ENCODE measurements at places on chromosomes 7 and 10.

- DNase-seq = no peak
Observed at GRCh38 chr7:57305192-57305748, 144.7 kb upstream of the ZNF716 start.

DNA sequence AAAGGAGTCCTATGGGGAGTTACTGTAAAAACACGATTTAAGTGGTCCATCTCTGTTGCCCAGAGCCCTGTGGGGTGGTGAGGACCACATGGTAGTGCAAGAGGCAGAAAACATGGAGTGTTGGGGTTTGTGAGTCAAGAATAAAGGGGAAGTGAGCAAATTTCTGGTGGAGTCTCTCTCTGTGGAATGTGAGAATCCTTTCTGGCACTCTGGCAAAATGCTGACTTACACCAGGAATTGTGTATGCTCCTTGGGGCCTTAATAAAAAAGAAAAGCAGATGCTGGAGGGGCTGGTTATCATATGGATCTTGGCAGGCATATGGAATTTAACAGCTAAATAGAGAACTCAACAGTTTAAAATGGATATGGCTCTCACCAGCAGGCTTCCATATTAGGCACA lies 486.0 kb downstream of the TNS3 start:
- DNase-seq = no peak

- DNase-seq = no peak
Observed at GRCh38 chr7:130345136-130345535, 520 bp downstream of the CPA5 start.

DNA sequence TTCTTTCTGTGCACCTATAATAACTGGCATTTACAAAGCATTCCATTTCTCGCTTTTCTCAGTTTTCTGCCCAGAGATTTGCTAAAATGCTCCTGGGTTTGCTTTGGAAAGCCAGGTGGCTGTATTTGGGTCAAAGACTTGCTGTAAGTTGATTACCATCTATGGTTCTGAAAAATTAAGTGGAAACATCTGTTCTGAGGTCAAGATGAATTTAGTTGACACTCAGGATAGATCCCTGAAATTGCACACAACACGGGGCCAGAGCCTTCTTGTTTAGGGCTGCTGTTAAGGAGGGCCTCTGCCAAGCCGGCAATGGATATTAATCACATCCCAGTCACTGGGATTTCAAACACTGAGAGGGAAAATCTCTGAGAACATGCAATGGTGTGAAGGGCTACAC lies 111.6 kb upstream of the GLI3 start:
- no peak for DNase-seq

- DNase-seq = no peak
Observed at GRCh38 chr7:9645756-9646155, 1212.3 kb downstream of the NXPH1 start.

DNA sequence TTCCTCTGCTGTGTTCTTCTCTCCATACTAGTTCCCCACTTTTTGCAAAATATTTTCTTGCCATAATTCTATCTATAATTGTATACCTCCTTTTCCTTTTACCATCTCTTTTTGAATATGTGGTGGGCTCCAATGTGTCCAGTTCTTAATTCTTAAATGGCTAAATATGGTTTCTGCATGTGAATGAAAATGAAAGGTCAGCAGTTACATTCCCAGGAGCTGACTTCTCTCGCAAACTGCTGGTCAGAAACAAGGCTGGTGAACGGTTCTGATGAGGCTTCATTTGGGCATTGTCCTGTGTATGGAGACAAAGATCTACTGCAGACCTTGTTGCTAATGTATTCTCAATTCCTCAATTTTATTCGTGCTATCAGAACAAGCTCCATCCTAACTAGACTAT lies 309.2 kb downstream of the SNX13 start:
- no peak for DNase-seq

DNA sequence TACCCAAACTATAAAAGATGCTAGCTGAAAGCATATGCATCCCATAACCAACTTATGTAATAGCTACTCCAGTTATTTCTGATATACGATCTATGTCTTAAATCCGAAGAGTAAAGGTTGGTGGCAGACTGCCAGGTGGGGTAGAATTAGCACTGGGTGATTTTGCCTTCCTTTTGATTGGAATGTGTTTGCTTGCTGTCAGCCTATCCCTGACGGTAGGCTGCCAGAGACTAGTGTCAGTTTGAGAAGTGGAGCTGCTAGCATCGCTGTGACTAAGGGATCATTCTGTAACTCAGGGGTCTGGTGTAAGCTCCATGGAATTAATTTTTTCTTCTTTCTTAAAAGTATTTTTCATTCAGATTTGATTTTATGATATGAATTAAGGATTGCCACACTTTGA lies 9.5 kb upstream of the SEM1 start:
- no peak for DNase-seq

- DNase-seq = no peak
Observed at GRCh38 chr10:30396698-30397097, 37.3 kb upstream of the MAP3K8 start.

GRCh38 chr7:134727711-134728110 lies 51.7 kb upstream of the CALD1 start:
- DNase-seq = no peak

GRCh38 chr10:80444124-80444523 lies 10.0 kb upstream of the TSPAN14 start:
- no peak for DNase-seq

GRCh38 chr7:43612599-43613589 lies 30.0 kb downstream of the STK17A start:
- no peak for DNase-seq

GRCh38 chr7:149625947-149626392 lies 128.4 kb upstream of the ZNF746 start:
- no peak for DNase-seq

DNA sequence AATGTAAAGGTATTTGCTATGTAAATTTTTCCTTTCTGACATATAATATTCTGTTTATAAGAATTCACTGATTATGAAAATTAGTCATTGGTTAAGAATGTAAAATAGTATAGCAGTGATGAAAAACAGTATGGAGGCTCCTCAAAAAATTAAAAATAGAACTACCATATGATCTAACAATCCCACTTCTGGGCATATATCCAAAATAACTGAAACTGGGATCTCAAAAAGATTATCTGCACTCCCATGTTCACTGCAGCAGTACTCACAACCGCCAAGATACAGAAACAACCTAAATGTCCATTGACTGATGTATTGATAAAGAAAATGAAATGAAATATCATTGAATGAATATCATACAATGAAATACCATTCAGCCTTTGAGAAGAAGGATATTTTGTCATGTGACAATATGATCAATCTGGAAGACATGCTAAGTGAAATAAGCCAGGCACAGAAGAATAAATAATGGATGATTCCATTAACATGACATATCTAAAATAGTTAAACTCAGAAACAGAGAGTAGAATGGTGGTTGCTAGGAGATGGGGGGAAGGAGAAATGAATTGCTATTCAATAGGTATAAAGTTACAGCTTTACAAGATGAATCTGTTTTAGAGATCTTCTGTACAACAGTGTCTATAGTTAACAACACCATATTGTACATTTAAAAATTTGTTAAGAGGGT lies 14.0 kb downstream of the C10orf88 start:
- DNase-seq = no peak

- DNase-seq = no peak
Observed at GRCh38 chr10:110932505-110933180, 13.2 kb downstream of the SHOC2 start.

- DNase-seq = no peak
Observed at GRCh38 chr10:94027197-94027596, 33.5 kb downstream of the PLCE1 start.
